ENCODE measurements at places on chromosomes 4 and X. TPM values are rescaled to one million over a fixed set of nuclear protein-coding genes. Genes with fewer than 3 reads are reported as not detected.

The HELT gene
- total RNA-seq = not detected

The SORBS2 gene
- 3.6 TPM for total RNA-seq

The TMEM150C gene
- 0.58 TPM for total RNA-seq

DNA sequence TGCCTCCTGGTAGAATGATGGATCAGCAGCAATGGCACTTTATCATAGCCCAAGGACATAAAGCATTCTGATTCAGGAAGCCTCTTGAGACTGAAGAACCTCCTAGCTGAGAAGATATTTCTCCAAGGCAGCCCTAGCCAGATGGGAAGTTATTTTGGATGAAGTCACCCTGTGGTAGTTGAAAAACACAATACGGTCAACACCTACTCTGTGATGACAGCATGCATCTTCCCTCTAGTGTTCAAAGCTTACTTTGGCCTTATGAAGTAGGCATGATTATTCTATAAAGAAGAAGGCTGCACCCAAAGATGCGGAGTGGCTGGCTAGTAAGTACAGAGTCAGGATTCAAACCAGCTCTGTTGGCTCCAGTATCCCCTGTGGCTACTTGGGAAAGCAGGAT lies 47.9 kb downstream of the TLR10 start:
- no peaks in the 10 kb centered on the region for H3K27me3 ChIP-seq
- DNase-seq = no peak
- no peak overlapping the region for H3K4me3 ChIP-seq
- no peak overlapping the region for H3K27ac ChIP-seq

- H3K27me3 ChIP-seq = peaks cover 20% of the 10 kb centered on the region
- no peaks in the 10 kb centered on the region for H3K4me1 ChIP-seq
- H3K36me3 ChIP-seq = no peaks in the 10 kb centered on the region
- H3K4me3 ChIP-seq = no peak overlapping the region
- H3K27ac ChIP-seq = no peak overlapping the region
Measured at GRCh38 chrX:18158963-18159362, 61.7 kb downstream of the BEND2 start.

DNA sequence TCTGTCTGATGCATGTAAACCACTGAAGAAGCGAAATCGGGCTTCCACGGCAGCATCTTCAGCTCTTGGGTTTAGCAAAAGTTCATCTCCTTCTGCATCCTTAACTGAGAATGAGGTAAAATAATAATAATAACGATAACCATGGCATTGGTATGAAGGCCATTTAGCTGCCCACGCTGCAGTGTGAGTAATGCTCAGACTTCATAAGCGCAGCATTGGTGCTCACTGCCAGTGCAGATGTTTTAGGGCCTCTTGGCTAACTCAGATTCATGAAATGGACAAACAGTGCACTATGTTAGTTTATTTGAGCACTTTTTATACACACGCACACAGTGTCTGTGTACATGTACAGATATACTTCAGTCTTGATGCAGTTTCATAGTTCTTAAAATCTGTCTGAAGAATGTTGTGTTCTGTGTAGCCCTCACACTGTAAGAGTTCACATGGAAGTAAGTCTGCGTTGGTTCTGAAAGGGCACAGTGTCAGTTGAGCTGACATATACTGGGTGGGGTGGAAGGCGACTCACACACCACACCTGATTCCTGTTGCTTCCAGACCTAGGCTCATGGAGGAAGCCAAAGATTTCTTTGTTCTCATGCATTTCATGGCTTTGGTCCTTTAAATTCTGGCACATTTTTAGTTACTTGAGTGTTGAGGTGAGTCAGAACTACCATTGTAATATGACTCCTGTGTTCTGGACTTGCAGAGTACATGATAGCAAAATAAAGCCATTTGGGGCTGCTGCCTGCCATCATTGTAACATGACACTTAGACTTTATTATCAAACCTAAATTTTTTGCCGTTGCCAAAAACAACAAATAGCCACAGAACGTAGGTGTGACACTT lies 68.7 kb downstream of the NSD2 start:
- H3K4me3 ChIP-seq = 0 out of 2 replicates have a peak overlapping the region, but pooled peaks have one; percentile 29
- H3K36me3 ChIP-seq = peaks cover 42% of the 10 kb centered on the region
- H3K4me1 ChIP-seq = peaks cover 27% of the 10 kb centered on the region
- peak; percentile 91 for DNase-seq
- peak overlapping the region; percentile 70 for H3K27ac ChIP-seq

Data from PC-3 (cell line).